ENCODE measurements at places on chromosomes 5 and 9.

- no peak for DNase-seq
Observed at GRCh38 chr5:107542428-107542827, 128.3 kb downstream of the EFNA5 start.

- no peak for DNase-seq
Observed at GRCh38 chr9:94937214-94937903, 210.9 kb downstream of the AOPEP start.

DNA sequence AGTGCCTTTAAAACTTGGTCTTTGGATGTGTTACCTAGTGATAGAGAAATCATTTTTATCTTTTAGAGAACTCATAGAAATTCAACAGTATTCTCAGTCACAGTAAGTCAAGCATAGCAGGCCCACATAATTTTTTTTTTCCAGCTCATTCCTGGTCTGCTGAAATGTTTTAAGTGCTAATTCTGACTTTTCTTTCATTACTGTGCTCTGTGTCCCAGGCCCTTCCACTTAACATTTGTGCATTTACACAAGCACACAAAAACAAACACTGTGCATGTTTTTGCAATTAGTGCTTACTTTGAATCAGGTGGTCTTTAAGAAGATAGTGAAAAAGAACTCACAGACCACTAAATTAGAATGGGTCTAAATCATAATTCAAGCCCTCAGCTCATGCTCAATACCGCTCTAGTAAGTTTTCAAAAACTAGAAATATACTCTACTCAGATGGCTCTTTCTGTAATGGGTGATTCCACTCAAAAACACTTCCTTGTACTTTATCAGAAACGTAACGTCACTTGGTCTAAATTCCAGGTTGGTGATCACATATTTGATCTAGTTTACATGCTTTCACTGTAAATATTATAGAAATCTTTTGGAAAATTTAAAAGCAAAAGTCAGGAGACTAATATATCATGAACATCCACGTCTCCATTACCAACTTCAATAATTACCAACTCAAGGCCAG lies 107.8 kb downstream of the PCSK5 start:
- no peak for DNase-seq

DNA sequence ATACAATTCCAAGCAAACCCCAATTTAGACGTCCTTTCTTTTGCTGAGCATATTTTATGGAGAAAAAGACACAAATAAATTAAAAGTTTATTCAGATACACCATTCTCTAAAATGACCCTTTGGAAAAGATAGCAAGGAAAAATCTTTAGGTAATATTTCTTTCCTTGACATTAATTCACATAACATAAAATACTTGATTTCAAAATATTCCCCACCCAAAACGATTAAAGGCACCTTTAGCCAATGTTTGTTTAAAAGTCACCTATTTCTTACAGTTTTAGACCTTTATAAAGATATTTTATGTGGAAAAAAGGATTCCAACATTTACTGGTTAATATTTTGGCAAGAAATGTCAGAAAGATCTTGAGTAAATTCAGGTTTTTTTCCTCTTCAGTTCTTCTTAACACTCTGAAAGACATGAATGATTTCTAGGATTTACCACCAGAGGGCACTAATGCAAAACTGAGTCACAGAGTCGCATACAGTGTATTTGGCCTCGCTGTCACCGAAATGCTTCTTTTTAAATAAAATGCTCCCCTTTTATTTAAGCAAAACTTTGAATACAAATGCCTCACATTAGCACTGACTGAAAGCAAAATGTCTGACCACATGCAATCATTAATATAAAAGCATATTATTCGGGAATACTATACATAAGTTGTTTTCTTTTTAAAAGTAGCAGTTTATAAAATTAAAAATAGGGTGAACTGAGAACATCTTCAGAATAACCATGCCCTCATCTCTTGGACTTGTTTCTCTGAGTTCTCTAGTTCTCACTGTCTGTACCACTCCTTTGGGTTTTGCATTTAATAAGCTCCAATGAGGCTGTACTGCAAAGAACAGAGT lies 122.5 kb downstream of the SLC1A3 start:
- no peak for DNase-seq

DNA sequence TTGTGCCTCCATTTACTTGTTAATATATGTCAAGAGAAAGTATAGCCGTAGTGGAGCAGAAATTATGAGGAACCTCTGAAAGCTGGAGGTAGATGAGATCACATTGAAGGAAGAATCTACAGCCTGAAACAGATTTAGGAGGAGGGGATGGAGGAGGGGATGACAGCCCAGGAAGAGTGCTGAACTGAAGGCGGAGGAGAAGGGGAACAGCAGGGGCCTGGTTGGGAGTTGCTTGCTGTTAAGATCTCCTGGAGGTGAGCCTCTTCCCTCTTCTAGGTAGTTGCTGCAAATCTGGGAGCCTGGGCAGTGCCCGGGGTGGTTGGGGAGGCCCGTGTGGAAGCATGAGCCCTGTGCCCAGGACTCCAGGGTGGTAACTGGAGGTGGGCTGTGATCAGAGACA lies 111.8 kb upstream of the SEMA6A start:
- DNase-seq = no peak

- DNase-seq = no peak
Observed at GRCh38 chr9:13750639-13751038, 471.1 kb upstream of the MPDZ start.

GRCh38 chr5:4628645-4629385 lies 511.3 kb upstream of the ADAMTS16 start:
- no peak for DNase-seq

DNA sequence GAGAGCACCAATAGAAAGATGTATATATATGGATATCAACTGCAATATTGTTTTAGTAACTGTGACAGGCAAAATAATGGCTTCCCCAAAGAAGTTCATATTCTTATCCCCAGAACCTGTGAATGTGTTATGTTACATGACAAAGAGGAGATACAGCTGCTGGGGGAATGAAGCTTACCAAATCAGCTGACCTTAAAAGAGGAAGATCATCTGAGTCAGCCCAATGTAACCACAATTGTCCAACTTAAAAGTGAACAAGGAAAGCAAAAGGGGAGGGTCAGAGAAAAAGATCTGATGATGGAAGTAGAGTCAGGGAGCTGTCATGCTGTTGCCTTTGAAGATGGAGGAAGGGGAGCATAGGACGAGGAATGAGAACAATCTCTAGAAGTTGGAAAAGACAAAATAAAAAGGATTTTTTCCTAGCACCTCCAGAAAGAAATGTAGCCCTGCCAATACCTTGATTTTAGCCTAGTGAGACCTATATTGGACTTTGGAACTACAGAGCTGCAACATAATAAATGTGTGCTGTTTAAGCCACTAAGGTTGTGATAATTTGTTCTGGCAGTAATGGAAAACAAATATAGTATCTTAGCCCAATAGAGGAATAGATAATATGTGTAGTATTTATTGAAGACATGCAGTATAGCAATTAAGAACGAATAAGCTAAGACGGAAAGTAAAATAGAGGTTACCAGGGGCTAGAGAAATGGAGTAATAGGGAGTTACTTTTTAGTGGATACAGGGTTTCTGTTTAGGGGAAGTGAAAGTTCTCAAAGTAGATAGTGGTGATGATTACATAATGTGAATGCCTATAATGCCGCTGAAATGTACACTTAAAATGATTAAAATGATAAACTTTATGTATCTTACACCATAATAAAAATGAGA lies 115.9 kb downstream of the PIK3R1 start:
- DNase-seq = no peak

- DNase-seq = no peak
Observed at GRCh38 chr5:91103353-91104061, 279.6 kb downstream of the ARRDC3 start.

DNA sequence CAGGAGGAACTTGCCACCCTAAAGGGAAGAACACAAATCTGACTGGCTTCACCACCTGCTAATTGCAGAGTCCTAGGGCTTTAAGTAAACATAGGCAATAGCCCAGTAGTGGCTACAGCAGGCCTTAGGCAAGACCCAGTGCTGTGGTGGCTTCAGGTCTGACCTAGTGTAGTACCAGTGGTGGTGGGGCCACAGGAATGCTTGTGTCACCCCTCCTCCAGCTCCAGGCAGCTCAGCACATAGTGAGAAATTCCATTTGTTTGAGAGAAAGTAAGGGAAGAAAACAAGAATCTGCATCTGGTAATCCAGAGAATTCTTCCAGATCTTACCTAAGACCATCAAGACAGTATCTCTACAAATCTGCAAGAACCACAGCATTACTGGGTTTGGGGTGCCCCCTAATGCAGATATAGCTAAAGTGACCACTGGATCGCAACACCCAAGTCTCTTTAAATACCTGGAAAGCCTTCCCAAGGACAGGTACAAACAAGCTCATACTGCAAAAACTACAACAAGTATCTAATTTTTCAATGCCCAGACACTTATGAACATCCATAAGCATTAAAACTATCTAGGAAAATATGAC lies 102.6 kb upstream of the TRPM3 start:
- no peak for DNase-seq

DNA sequence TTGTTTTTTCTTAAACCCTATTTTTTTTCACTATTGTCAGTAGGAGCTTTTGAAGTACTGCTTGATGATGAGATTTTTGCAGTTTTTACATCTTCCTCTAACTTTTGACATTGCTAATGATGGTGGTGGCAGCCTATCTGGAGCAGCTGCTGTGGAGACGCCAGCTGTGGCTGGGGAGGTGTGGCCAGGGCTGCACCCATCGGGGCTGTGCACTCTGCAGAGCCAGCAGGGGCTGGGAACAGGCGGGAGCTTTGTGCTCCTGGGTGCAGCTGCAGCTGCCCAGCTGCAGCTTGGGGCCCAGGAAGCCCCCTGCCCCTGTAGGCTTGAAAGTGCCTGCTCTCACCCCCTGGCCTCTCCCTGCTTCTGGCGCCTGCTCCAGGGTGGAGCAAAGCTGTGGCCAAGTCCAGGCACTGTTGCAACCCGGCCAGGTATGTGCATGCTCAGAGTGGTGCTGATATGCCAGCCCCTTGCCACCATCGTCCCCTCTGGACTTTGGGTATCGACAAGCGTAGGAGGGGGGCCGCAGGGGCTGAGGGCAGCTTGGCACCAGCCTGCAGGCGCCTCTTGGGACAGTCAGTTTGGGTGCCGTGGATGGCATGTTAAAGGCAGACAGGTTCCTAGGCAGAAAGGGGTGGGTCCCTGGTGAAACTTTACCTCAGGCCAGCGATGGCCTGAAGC lies 39.2 kb downstream of the FER start:
- no peak for DNase-seq

DNA sequence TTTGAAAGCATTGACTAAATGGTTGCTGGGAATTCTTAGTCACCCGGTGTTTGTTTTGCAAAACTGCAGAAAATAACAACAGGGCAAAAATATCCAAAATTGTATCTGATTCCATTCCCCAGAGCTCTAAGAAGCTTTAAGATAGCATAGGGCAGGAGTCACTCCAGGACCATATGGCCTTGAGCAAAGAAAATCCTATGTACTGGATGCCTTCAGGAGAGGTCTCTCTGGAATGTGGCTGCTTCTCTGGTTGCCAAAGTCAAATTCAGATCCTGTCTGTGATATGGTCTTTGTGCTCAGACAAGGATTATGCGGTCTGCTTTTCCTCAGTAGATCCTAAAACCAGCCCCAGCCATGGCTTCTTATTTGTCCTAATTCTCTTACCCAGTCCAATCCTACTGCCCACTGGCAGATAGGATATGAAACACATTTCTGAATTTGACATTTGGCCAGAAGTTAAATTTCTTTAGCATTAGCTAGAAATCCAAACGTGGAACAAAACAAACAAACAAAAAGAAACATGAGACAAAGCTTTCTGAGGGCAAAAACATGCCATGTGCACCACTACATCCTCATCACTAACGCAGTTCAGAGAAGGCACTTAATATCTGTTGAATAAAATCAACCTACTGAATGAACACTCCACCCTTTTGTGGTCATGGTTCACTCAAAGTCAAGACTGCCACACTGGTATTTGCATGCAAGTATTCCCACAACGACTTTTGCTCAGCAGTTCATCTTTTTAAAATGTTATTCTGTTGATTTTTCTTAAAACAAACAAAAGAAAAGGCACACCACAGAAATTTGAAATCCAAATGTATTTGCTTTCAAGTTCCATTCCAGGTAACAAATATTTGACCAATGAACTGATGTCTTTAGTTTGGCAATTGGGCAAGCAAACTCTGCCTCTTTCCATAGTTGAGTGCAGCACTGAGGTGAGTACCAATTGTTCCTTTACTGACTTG lies 165.7 kb downstream of the TRPM6 start:
- DNase-seq = no peak

GRCh38 chr9:92265154-92265553 lies 28.3 kb downstream of the IARS1 start:
- DNase-seq = no peak

DNA sequence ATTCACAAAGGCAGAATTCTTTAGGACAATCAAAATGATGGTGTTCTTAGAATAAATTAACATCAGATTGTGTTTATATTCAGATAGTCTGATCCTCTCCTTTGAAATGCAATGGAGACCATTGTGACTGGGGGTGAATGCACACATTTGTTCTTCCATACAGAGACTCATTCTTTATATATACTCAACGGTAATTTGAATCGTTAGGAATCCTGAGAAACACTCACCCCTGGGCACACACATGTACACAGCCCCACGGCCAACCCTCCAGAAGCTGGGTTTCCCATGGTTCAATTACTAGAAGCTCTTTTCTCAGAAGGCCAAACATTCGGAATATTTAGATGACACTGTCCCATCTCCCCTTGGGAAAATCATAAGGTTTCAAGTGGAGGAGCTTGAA lies 57.5 kb upstream of the EPB41L4B start:
- no peak for DNase-seq

GRCh38 chr5:102554082-102554481 lies 55.3 kb upstream of the SLCO6A1 start:
- no peak for DNase-seq

DNA sequence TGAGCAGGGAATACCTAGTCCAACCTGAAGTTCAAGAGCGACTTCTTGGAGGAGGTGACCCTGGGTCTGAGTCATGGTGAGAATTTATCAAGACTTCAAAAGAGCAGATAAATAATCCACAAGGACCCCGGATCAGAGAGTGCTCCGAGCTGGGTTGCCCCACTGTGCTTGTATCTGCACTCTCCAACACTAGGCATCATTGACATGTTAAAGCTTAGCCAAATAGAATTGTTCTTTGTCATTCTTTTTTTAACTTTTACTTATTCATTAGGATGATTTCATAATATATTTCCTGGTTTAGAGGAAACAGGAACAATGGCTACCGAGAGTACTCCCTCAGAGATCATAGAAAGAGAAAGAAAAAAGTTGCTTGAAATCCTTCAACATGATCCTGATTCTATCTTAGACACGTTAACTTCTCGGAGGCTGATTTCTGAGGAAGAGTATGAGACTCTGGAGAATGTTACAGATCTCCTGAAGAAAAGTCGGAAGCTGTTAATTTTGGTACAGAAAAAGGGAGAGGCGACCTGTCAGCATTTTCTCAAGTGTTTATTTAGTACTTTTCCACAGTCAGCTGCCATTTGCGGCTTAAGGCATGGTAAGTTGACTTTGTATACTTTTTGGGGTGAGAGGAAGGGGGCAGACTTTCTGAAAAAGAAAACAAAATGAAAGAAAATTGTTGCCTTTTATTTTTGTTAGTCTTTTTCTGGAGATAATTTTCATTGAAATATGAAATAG lies at the start of gene CARD6:
Gene CARD6 (plus strand): TSS at position 300 of the 738 bp plus-strand sequence. CDS start 16 bp downstream, at position 316.
- DNase-seq = no peak
